Ecto neural progenitor cell (in vitro differentiated cells): ENCODE measurements at places on chromosomes 11 and 22.

- DNase-seq: no peak
Observed at GRCh38 chr11:99887481-99887880, 799.6 kb upstream of the ARHGAP42 start.

DNA sequence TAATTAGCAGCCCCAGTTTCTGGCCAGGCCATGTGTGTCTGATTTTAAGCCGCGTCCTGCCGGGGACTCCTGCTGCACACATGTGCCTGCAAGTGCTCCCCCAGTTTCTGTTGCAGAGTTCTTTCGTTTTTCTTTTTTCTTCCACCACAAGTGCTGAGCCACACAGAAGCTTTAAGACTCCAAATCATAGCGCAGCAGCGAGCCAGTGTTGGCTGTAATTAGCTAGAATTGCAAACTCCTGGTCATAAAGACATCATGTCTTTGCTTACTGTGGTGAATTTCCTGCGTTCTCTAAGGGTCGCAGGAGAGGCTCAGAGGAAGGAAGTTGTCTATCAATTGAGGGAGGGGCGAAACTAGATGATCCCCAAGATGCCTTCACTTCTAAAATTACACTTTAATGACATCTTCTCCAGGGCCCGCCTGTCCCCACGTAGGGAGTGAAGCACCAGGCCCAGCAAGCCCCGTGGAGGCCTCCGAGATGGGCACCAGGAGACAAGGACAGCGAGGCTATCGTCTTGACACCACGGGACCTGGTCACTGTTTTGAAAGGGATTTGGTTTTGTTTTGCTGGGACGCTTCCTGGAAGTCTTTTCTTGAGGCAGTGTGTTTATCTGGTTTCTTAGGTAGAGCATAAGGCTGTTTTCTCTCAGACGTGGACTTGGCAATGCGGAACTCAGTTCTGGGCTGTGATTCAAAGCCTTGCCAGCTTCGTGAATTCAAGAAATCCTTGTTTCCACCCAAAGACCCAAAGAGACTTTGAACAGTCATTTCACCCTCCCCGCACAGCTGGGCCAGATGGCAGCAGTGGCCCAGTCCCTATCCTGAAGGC lies 71.8 kb downstream of the UBASH3B start:
- no peak for DNase-seq

GRCh38 chr22:46508491-46508999 lies 28.9 kb downstream of the CELSR1 start:
- DNase-seq: peak; percentile 63

- no peak for DNase-seq
Observed at GRCh38 chr11:35796562-35796961, 134.0 kb downstream of the TRIM44 start.

DNA sequence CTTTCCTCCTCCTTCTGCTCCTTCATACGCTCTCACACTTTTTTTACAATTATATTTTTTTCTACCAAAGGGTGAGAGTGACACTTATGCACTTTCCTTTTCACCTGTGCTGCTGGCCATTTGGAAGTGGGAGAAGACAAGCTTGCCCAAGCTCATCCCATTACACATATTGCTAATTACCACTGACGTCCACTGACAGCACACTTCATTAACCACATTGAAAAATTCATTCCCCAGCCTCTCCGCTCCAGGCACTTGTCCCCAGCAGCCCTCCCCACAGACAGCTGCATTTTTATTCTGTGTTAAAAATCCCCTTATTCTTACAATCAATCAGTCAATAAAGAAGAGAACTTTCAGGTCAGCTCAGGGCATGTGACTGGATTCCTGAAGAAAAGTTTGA lies 175.1 kb downstream of the LRRC4C start:
- no peak for DNase-seq

- DNase-seq: no peak
Observed at GRCh38 chr11:64409278-64409677, 50.3 kb downstream of the RPS6KA4 start.

GRCh38 chr11:60761436-60762190 lies 4.9 kb downstream of the MS4A15 start:
- DNase-seq: no peak

DNA sequence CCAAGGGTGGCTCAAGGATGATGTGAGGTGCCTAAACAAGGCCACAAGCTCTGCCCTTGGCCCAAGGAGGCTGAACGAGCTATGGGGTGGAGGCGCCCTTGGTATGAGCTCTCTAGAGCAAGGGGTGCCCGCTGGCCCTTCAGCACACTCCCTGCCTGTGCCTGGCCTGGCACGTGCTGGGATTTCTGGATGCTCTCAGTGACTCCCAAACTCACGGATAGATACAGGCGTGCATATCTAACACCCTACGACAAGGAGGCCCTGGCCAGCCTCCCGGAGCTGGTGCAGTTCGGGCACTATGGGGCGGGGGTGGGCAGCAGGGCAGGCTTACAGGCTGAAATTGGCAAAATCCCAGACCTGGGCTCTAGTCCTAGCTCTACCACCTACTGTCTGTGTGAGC lies 30.6 kb downstream of the SCUBE1 start:
- DNase-seq: no peak

DNA sequence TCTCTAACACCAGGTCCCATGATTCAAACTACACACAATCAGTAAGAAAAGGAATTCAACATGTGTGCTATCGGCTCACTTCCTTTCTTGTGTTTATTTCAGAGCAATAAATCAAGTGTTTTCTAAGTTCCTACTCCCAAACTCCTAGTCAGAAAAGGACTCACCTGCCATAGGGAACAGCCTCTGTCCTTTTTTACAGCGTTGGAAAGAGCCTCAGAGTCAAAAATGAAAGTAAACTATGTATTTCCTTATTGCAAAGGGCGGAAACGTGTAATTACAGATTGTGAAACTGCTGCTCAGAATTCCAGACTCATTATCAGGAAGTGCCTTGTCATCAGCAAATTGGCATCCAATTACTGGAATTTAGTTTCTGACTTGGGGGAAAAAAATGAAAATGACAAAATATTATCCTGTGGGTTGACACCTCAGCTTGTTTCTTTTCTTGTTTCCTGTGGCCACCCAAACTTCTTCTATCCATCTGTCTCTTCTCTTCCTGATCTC lies at the start of gene CASP4:
Gene CASP4 (minus strand): TSS at position 220 of the 501 bp plus-strand sequence. CDS start 49 bp downstream, at position 171.
- no peak for DNase-seq

DNA sequence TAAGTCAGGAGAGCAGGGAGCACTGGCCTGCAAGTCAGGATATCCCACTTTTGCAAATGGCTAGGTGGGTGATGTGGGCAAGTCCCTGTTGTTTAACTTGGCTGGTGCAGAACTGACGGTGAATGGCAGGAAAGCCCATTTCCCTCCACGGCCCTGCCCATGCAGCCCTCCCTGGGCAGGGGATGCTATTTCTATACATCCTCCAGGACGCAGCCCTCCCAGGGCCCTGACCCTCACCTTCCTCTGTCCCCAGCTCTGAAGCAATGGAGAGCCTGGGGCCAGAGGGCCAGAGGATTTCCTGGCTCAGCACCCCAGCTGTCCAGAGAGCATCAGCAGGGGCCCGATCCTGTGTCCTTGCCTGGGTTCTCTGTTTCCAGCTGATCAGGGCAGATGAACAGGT lies 91.3 kb downstream of the TSPAN18 start:
- no peak for DNase-seq

DNA sequence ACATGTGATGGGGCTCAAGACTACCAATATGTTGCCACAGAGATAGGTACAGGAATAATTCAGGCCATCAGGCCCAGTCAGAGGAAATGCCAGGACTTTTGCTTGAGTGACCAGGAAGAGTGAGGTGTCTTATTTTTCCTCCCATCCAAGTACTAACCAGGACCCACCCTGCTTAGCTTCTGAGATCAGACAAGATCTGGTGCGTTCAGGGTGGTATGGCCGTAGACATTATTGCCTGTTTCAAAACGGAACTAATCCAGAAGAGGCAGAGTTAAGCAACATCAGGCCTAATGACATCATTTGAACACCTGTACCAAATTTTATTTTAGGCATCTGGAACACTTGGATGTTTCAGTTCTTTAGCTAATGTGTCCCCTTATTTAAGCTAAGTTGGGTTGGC lies 205.5 kb upstream of the POU2AF2 start:
- DNase-seq: no peak

DNA sequence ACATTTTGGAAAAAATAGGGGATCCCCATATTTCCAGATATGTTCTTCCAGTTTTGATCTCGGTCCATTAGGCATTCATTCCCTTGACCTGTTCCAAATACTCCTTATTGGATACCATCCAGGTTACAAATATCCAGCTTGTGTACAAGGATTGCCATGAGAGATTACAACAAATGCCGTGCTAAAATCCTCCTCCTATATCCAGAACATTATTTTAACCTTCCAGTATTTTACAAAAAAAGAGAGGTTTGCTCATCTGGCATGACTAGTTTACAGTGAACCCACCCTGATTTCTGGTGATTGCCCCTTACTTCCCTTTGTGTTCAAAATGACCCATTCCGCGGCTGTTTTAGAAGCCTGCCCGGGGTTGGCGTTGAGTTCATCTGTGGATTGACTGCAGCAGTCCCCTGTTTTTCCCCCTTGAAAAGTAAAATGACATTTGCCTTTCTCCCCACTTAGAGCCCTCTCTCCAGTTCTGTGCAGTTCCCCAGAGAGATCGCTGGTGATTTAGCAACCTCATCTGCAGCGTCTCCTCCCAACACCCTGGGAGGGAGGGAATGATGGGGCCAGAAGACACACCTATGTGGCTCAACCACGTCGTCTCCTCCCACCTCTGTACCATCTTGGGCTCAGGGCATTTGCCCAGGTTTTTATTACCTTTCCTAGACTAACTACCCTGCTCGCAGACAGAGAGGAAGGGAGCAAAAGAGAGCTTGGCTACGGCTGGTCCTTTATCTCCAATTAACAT lies 73.6 kb downstream of the DSCAML1 start:
- DNase-seq: no peak
